Activated CD8-positive, alpha-beta memory T cell treated with anti-CD3 and anti-CD28 coated beads, Interleukin-2, amount 10 ng/mL, durations not matched to agents 7 days and 5 days (primary cell): ENCODE measurements at places on chromosomes 5 and 9. TPM values are rescaled to one million over a fixed set of nuclear protein-coding genes. Genes with fewer than 3 reads are reported as not detected.

The LIX1 gene
- not detected for total RNA-seq

The GABRG2 gene
- not detected for total RNA-seq

The FGF18 gene
- not detected for total RNA-seq

The SLC34A3 gene
- not detected for total RNA-seq

- peaks cover 18% of the 10 kb centered on the region for H3K4me1 ChIP-seq
- H3K27me3 ChIP-seq, result no peaks in the 10 kb centered on the region
- no peak overlapping the region for H3K4me3 ChIP-seq
- DNase-seq, result no peak
- H3K27ac ChIP-seq, result no peak overlapping the region
Observed at GRCh38 chr9:34363619-34364351, 12.9 kb downstream of the MYORG start.

- no peak overlapping the region for H3K27ac ChIP-seq
- no peaks in the 10 kb centered on the region for H3K27me3 ChIP-seq
- no peak for DNase-seq
- no peak overlapping the region for H3K4me3 ChIP-seq
- H3K36me3 ChIP-seq, result no peaks in the 10 kb centered on the region
Observed at GRCh38 chr9:110936719-110937452, 101.4 kb downstream of the LPAR1 start.

- no peaks in the 10 kb centered on the region for H3K27me3 ChIP-seq
- peaks cover 12% of the 10 kb centered on the region for H3K36me3 ChIP-seq
- DNase-seq, result no peak
Observed at GRCh38 chr9:32954642-32955041, 46.8 kb downstream of the APTX start.

DNA sequence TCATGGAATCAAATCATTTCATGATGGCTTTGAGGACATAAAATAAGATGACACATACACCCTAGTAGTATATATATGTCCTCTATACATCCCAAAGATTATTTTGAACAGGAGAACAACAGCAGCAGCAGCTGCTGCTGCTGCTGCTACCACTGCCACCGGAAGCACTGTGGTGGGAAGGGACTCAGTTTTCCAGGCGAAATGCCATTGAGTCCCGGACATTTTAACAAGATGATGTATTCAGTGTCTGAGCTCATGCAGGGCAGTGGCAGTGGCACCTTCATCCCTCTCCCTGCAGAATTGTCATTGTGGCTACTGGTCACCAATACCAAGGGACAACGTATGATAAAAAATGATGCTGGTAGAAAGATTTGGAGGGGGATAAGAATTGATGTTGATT lies 151.3 kb downstream of the CHSY3 start:
- no peaks in the 10 kb centered on the region for H3K36me3 ChIP-seq
- no peak for DNase-seq
- H3K27ac ChIP-seq, result no peak overlapping the region
- no peaks in the 10 kb centered on the region for H3K27me3 ChIP-seq
- no peak overlapping the region for H3K4me3 ChIP-seq

DNA sequence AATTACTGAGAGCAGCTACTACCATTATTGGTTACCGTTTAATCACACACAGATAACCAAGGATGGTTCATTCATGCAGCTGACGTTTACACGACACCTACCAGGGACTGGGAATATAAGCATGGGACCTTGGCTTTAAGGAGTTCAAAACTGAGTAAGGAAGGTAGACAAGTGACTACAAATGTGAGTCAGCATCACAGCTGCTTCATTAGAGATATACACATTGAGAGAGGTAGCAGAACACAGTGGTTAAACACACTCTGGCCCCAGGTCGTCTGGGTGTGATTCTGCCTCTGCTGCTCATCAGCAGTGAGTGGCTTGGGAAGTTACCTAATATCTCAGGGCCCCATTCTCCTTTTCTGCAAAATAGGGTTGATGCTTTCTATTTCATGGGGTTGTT lies 268.6 kb downstream of the NR3C1 start:
- no peak overlapping the region for H3K4me3 ChIP-seq
- H3K36me3 ChIP-seq, result peaks cover 6% of the 10 kb centered on the region
- H3K4me1 ChIP-seq, result peaks cover 15% of the 10 kb centered on the region
- DNase-seq, result no peak
- H3K27ac ChIP-seq, result no peak overlapping the region
